NB4 (cell line): ENCODE measurements at places on chromosomes 6 and 20.

DNA sequence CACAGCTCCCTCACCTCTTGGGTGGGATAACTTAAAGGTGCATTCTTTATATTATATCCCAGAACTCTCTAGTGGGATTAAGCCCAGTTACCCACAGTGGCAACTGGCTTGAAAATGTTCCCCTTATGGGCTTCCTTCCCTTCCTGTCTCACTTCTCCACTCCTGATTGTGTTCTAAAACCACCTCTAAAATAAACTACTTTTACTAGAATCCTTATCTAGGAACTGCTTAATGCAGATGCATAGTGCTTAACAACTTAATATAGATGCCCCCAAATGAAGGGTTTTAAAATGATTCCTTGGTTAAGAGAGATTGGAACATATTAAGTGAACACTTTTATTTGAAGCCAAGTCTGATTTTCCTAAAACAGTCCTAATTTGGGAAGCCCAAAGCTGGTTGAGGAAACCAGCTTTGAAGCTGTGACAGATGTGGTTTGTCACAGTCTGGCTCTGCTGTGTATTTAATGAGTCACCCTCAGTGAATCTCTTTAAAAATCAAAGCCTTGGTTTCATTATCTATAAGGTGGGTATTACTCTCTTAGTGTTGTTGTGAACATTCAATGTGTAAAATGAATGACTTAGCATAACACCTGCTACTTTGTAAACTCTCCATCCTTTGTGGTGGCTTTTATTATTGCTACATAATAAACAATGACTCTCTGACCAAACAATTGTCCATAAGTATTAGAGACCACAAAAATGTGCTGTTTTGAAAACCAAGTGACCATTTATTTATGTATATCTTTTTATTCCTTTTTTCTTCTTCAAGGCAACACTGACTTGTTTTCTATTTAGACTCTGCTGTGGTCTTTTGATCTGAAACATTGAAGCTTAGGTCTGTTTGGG lies 24.4 kb downstream of the PLCB1 start:
- DNase-seq, result peak; percentile 13

- DNase-seq, result peak; percentile 12
These were observed 3.5 kb downstream of the RING1 start for GRCh38 chr6:33211666-33212422.

DNA sequence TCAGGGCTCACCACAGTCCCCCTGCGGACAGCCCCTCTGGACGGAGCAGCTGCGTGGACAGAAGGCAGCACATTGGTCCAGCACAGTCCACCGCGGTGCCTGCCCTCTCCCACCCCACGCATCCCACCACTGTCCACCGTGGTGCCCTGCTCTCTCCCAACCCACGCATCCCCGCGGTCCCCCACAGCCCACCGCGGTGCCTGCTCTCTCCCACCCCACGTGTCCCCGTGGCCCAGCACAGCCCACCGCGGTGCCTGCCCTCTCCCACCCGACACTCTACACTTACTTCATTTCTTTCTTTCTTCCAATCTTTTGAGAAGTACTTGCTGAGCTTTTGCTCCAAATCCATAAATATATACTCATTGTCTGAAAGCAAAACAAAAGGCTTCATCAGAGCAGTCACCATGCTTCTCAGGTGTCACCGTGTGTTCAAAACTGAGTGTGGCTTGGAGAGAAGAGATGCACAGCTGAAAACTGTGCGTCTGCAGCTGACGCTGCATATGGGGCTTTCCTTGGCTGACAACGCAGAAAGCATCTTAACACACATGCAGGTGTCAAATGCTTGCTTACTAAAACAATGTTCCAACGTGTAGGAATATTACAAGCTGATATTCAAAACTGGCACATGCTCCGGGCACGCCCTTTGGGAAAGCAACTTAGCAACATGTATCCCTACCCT lies 11.8 kb downstream of the FRMD1 start:
- no peak for DNase-seq

GRCh38 chr6:158461954-158462353 lies 97.9 kb upstream of the TMEM181 start:
- no peak for DNase-seq

DNA sequence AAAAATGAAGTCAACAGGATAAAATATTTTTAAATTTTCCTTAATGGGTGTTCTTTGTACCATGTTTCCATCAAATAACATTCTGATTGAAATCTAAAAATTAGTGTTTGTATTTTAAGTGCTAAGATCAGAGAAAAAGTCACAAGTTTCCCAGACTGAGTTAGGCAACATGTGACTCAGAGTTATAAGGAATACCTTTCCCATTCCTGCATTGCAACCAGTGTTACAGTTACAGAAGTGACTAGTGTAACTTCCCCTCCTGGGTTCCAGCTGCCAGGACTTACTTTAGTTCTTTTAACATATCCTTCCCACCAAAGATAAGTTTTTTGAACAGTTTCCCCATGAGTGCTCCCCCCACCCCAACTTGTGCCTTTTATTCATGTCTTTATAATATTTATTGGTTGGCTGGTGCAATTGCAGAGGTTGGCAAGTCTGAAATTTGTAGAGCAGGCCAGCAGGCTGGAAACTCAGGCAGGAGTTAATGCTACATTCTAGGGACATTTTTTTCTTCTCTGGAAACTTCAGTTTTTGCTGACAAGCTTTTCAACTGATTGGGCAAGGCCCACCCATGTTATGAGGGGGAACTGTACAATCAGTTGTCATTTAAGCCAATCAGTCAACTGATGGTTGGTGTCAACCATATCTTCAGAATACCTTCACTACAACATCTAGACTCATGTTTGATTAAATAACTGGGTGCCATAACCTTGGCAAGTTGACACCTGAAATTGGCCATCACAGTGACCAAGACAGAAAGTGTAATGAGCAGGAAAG lies 22.9 kb upstream of the ESR1 start:
- no peak for DNase-seq

- peak; percentile 23 for DNase-seq
These were observed 44.2 kb upstream of the MDGA1 start for GRCh38 chr6:37741757-37742400.

GRCh38 chr6:32668226-32668747 lies 1.8 kb upstream of the HLA-DQB1 start:
- DNase-seq, result no peak

- DNase-seq, result no peak
These were observed 182.5 kb downstream of the GJA10 start for GRCh38 chr6:90076511-90077415.

DNA sequence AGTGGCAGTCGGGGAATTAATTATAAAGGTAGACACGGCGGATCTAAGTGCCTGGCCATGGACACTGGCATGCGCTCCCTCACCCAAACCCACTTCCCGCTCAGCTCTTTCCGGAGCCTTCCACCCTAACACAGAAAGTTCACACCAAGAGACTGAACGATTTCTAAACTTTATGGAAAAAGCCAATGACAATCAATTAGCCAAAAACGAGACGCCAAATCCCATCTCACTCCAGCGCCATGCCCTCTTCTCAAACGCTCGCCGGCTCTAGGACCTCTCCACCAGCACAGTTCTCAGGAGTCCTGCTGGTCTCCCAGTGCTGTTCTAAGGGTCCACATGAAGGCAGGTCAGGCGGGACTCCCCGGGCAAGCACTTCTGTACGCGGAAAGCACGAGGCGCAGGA lies 641 bp downstream of the SF3B5 start:
- DNase-seq, result peak; percentile 30

DNA sequence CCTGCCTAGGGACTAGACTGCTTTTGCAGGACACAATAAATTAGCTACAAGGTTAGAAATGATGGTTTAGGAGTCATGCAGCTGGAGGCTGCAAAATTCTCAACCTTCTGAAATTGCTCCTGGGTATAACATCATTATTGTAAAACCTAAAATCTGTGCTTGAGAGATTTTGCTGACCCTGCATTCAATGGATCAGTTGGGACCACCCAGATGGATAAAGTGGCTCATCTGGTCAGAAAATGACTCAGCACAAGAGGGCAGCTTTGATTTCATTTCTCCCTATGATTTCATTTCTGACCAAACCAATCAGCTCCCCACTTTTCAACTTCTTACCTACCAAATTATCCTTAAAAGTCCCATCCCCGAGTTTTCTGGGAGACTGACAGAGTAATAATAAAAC lies 367.3 kb upstream of the AGPAT4 start:
- no peak for DNase-seq

DNA sequence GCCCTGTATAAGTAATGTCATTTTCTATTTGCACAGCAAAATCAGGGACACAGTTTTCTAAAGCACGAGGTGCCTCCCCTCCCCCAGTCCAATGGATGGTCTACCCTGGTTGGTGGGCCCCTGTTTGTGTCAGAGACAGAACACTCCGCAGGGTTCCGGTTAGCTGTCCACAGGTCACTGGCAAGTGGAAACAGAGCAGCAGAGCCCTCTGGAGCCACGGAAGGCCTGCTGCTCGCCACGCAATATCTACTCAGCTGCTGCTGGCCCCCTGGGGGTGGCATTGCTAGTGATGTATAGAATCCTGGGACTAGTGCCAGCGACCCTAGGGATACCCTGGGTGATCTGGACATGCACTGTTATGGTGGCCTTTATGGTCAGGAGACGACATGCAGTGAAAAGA lies 50.4 kb downstream of the RIN2 start:
- DNase-seq, result no peak

DNA sequence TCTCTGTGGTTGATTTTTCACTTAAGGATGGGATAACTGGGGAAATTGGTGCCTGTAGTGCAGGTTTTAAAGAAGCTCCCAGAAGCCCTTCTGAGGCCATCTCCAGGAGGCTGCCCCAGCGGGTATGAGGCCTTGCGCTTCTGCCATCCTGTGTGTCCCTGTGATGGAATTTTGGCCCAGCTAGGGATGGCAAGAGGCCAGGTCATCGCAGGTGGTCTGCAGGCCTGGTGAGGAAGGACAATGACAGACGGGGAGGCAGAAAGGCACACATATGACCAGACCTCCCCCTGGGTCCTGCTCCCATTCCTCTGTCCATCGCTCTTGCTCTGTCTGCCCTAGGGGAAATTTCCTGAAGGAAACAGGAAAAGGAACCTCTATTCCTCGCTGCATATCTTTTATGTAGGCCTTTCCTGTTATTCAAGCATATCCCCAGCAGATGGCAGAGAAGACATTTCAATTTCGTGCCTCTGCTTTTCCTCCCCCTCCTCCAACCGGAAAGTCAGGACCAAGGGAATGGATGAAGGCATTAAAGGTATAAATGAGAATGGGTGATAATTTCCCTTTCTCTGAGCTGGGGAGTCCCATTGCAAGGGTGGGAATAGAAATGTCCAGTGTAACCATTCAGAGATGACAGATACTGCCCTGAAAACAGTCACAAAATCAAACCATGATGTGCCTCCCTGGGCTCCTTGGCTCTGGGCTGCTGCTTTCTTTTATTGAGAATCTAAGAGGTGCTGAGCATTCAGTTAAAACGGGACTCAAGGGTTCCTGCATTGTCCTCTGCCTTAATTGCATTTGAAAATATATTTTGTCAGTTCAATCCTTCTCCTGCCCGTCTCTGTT lies 17.6 kb upstream of the HLA-F start:
- DNase-seq, result no peak

DNA sequence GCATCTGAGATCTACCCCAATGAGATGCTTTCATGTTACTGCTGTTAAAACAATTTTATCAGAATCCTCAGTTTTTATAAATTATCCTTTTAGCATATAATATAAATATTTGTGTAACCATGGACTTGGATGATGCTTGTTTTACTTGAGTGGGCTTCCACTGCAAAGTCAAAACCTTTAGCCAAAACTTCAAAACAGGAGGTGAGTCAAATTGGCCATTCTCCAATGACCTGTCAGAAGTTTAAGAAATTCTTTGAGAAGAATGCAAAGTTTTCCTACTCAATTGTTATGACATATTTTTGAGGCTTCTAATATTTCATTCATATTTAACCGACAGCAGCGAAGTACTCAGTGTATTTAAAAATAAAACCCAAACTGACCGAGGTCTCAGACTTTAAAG lies 507.9 kb downstream of the EYS start:
- DNase-seq, result no peak

DNA sequence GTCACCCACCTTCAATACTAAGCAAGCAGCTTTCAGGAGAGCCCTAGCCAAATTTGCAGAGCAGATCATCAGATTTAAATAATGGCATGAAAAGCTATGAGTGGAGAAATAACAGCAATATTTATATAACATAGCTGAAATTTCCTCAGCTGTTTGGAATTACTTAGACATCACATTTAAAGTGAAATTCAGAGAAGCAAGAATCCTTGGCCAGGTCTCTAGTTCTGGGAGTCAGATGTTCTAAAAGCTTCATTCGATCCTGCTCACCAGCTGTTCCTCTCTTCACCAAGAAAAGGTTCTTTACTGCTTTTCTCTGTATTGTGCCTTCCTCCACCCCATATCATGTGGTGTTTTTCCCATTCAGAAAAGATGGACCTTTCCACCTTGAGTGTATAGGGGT lies 152.3 kb upstream of the JAG1 start:
- DNase-seq, result no peak

DNA sequence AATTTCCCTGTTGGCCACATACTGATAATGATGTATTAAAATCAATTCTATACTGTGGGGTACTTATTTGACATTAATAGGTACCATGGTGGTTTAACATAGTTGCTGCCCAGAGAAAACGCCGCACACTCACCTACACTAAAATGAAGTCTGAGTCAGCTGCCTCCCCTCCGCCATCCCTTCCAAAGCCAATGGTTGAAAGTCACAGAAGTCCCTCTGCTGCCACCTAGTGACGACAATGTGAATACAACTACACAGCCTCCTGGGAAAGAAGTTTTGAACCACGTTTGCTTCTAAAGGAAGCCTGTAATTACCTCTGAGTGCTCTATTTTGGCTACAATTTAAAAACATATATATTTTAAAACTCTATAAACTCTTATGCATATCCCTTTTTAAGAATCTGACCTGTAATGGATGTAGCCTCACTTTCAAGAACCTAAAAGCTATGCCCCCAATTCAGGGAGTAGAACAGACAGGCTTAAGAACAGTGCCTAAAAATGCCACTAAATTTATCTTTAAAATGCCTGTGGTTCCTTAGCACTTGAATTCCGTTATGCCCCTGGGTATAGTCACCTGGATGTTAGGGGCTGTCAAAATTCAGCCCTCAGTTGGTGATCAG lies 20.6 kb upstream of the ECI2 start:
- DNase-seq, result peak; percentile 86

- peak; percentile 98 for DNase-seq
These were observed 10.4 kb downstream of the IGF2R start for GRCh38 chr6:159979136-159979874.

- DNase-seq, result peak; percentile 76
These were observed 433.5 kb downstream of the RFPL4B start for GRCh38 chr6:112780498-112781096.

GRCh38 chr6:2738373-2738979 lies 12.2 kb downstream of the MYLK4 start:
- peak; percentile 83 for DNase-seq

DNA sequence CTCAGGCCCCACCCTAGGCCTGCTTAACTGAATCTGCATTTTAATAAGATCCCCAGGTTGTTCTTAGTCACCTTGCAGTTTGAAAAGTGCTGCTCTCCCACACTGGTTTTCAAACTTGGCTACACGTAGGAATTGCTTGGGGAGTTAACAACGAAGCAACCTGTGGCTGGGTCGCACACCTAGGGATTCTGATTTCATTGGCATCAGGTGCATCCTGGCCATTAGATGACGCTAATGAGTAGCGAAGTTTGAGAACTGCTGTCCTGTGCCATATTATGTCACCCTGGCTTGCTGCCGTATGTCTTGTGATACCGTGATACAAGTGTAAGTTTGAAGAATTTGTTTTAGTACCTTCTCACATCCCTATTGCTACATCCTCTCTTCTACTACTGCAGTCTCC lies 28.2 kb upstream of the FUCA2 start:
- DNase-seq, result no peak
